Right cardiac atrium (tissue), 5 donors: ENCODE measurements at places on chromosomes 11 and 22. TPM values are rescaled to one million over a fixed set of nuclear protein-coding genes. Genes with fewer than 3 reads are reported as not detected.

DNA sequence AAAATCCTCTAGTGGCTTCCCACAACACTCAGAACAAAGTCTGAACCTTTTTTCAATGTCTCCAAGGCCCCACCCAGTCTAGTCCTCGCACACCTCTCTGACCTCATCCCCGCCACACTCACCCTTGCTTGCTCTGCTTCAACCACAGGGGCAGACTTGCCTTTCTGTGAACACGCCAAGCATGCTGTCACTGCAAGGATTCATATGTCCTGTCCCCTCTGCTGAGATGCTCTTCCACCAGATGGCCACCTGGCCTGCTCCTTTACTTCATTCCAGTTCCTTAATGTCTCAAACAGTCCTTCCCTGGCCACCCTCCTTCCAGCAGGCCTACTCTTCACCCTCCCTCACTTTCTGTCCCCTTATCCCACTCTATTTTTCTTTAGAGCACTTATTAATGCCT, 60.6 kb upstream of the ARHGAP20 start:
- DNase-seq = no peak

Gene ZNF280B
- total RNA-seq = 1.4 TPM

DNA sequence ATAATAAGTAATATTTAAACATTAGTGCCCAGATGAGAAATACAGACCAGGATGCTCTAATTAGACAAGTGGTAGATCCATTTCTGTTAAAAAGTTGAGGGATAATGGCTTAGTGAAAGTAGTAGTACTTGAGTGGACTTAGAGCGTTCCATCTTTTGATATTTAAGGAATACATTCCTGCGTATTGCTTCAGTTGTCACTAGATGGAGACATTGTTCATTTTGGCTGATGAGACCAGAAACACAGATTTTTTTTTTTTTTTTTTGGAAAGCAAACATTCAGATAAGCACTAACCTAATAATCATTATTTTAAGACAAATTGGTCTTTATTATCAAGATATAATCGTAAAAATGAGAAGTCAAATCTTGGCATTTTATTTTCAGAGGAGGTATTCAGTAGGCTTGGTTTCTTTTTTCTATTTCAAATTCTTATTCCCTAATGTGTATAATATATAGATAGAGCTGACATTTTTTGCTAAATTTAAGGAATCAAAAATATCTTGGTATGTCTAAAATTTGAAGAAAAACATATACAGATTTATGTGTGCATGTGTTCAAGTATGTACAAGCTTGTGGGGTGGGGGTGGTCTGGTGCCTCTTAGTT, 92.9 kb downstream of the DYNC2H1 start:
- no peak for DNase-seq

Gene HTR3A
- total RNA-seq = not detected

Gene DPAGT1
- total RNA-seq = 15.2 TPM

- DNase-seq = peak; percentile 94
These were observed 10.9 kb downstream of the PHLDB1 start for GRCh38 chr11:118618115-118618990.

Gene TUBGCP6
- 22.6 TPM for total RNA-seq

GRCh38 chr22:46023558-46023981, 46.6 kb upstream of the WNT7B start:
- DNase-seq = no peak

Gene OR56A1
- not detected for total RNA-seq

Gene DHCR7
- total RNA-seq = 73.5 TPM

DNA sequence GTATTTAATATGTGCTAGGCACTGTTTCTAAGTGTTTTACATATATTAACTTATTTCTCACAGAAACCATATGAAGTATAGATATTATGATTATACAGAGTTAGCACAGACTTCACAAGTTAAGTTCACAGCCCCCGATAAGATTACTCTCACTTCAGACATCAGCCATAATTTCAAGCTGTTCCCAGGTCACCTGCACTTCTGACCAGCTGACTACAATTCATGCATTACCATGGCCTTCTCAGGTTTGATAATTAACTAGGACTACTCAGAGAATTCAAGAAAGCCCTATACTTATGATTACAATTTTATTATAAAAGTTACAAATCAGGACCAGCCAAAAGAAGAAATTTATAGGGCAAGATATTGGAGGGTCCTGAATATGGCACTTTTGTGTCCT, 68.2 kb upstream of the RRM1 start:
- DNase-seq = no peak

DNA sequence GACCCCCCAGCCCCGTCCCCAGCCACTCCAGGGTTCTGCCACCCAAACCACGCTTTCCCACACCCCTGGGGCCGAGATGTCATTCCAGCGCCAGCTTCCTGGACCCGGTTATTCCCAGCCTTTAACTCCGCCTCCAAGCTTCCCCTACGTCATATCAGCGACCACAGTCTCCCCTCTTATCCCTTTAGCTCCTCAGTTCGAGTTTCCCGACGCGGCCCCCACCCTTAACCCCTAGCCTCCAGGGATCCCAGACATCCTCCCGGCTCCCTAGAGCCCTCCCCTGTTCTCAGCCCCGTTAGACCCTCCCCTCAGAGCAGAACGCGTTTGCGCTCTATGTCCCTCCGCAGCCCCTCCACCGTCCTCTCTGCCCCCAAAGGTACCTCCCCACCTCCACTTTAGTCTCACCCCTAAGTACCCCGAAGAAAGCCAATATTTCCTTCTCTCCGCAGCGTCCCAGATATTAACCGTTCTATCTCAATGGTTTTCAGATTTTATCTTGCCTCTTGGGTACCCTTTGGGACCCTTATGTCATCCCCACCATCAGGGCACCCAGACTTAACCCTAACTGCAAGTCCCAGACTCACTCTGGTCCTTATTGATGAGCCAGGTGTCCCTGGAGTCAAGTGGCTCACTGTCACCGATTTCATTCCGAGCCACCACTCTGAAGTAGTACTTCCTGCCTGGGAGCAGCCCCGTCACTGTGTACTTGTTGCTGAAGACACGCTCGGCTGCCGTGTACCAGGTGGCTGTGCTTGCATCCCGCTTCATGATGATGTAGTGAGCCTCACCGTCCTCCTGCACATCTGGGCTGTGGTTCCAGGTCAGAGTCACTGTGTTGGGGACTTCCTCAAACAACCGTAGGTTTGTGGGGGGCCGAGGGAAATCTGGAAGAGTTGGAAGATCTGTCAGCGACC, 8.0 kb downstream of the TMEM86A start:
- peak; percentile 89 for DNase-seq

DNA sequence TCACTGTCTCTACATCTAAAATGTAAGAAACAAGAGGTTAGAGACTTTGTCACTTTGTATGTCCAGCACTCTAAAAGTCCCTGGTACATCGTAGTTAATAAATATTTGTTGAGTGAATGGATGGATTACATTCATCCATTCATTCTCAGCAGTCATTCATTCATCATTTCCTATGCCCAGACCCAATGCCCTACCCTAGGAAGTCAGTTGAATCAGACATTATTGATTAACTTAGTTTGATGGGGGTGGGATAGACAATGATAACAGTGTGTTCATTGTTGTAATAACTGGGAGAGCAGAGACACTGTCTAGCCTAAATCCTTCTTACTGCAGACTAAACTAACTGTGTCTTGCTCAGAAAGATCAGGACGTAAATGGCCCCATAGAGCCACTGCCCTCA, 1.2 kb upstream of the CENPM start:
- no peak for DNase-seq

- no peak for DNase-seq
These were observed 18.8 kb upstream of the CDKN1C start for GRCh38 chr11:2904153-2905052.

GRCh38 chr11:115146425-115146824, 357.8 kb downstream of the CADM1 start:
- no peak for DNase-seq

DNA sequence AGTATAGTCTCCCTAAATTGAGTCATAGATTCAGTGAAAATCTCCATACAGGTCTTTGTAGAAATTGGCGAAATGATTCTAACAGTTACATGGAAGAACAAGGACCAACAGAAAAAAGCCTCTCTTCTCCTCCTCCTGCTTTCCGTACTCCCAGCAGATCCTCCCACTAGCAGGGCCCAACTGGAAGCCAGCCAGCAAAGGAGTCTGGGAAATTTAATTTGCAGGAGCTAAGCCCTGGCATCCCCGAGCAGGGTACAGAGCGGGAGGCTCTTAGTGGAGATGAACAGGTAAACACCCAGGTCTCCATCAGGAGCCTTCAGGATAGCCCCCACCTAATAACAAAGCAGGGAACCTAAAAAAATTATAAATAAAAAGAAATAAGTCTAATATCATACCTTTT, 1473.8 kb downstream of the TBC1D22A start:
- no peak for DNase-seq

DNA sequence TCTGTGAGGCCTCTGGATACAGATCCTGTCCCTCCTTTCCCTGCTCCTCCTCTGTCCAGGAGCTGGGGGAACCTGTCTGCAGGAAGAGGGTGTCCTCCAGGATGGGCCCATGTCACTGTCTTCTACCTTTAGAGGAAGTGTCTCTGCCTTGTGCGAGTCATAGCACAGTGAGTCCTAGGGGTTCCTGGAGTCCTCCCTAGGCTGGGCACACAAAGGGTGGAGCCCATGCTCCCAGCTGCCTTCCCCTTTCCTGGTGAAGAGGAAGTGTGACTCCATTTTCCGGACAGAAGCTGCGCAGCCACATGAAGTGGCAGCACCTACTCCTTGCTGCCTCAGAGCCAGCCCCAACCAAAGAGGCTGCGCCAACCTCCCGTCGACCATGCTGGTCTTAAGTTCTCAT, 112.2 kb downstream of the CTTN start:
- DNase-seq = no peak

DNA sequence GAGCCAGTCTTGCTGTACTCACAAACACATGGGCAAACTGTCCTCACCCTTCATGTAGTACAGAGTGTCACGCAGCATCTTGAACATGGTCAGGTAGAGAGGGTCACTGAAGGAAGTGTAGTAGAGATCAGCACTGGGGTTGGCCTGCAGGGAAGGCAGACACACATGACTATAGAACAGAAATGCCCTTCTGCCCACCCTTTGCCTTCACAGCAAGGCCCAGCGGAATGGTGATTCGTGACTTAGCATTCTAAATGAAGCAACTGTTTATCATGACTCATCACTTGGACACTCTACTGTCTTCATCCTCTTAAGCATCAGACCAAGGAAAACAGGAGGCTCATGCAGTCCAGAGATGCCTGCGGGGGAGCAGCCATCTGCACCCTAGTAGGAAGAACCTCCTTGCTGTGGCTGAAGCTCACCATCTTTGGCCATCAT, 33.4 kb downstream of the SERPIND1 start:
- no peak for DNase-seq

- no peak for DNase-seq
These were observed 15.8 kb upstream of the VSIG10L2 start for GRCh38 chr11:125930076-125930450.

DNA sequence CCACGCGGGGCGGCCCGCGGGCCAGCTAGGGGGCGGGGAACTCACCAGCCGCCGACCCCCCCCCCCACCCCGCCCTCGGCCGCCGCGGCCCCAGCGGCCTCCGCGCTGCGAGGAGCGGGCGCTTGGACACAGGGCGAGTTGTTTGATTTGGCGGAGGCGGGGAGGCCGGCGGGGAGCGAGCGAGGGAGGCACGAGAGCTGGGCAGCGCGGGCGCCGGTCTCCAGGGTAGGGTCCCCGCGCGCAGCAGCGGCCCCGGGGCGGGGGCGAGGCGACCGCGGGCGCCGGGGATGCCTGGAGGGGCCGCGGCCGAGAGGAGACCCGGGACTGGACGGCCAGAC, 64.4 kb downstream of the NAV2 start:
- peak; percentile 64 for DNase-seq

Gene TMEM109
- 118 TPM for total RNA-seq

Gene KIAA1671
- 19.9 TPM for total RNA-seq

- DNase-seq = no peak
These were observed 8.8 kb downstream of the CTTN start for GRCh38 chr11:70407121-70407520.

Gene OTOG
- not detected for total RNA-seq

Gene IGF2
- 40.2 TPM for total RNA-seq

- no peak for DNase-seq
These were observed 19.5 kb downstream of the RBFOX2 start for GRCh38 chr22:36009085-36009484.

Gene USP2
- 57.3 TPM for total RNA-seq

GRCh38 chr11:118612378-118612777, 5.0 kb downstream of the PHLDB1 start:
- DNase-seq = peak; percentile 85

DNA sequence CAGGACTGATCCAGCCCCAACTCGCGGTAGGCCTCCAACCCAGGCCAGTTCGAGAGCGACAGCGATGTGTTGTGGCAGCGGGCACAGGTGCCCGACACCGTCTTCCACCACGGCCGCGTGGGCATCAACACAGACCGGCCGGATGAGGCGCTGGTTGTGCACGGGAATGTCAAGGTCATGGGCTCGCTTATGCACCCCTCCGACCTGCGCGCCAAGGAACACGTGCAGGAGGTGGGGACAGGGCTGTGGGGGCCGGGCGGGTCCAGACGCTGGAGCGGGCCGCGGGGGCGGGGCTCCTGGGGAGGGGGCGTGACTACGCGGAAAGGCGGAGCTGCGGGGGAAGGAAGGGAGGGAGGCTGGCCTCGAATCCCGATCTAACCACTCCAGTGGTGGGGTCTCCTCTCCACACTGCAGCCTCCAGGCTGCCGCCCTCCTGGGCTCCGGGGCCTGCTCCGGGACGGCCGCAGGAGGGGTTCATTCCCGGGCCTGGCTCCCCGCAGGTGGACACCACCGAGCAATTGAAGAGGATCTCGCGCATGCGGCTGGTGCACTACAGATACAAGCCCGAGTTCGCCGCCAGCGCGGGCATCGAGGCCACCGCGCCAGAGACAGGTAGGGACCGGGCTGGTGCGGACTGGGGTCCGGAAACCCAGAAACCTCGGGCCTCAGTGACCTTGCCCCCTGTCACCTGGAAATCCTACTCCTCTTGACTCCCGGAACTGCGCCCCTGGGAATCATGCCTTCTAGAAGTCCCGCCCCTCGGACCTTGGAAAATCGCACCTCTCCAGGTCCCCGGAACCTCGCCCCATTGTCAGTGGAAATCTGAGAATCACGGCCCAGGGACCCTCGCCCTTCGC, 14.9 kb downstream of the TMEM258 start:
- DNase-seq = peak; percentile 82

Gene HDHD5
- total RNA-seq = 34.4 TPM

GRCh38 chr22:23581260-23581650, 1.2 kb upstream of the IGLL1 start:
- no peak for DNase-seq
